Upper lobe of left lung (tissue), 6 donors: ENCODE measurements at places on chromosomes 3 and 15. TPM values are rescaled to one million over a fixed set of nuclear protein-coding genes. Genes with fewer than 3 reads are reported as not detected.

Gene CAMKV
- not detected for total RNA-seq

Gene BLM
- total RNA-seq, result 4.1 TPM

DNA sequence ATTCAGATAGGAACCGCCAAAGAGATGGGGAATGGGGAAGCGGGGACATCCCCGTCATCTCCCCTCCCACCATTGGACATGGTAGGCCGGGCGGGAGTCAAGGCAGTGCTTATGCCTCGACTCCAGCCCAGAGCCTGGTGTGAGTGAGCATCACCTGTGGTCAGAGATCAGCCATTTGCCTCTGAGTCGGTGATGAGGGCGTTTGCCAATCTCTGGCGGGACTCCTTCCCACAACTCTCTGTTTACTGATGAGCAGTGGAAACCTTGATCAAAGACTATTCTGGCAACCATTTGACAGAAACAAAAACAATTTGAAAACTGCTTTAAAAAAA, 63.9 kb upstream of the HES1 start:
- H3K4me3 ChIP-seq, result no peak overlapping the region
- no peak for DNase-seq
- H3K27me3 ChIP-seq, result no peaks in the 10 kb centered on the region
- no peak overlapping the region for H3K27ac ChIP-seq
- H3K4me1 ChIP-seq, result peaks cover 21% of the 10 kb centered on the region
- no peaks in the 10 kb centered on the region for H3K36me3 ChIP-seq

DNA sequence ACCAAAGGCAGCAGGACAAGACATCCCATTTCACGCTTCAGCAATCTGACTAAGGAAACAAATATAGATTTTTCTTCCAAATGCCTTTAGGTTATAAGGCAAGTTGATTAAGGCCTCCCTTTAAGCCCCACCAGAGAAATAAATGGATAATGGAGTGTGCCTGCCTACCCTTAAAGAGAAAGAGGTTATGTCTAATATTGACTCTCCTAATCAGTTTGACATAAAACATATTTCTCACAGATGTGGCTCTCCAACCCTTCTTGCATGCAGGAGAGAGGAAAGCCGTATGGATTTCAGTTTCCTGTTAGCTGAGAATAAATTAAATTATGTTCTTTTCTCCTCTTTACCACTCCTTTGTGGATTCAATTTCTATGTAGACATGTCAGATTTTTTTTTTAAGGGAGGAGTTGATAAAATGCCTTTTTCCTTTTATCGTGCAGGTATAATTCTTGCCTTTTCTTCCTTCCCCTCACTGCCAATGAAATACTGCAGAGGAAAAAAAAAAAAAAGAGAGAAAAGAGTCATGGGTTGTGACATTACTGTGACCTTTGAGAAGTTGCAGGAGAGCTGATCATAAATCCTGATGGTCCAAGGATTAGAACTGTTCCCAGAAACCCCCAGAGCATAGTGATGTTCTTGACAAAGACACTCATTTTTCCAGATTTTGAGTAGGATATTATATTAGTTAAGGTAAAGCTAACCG, 355.3 kb upstream of the SLCO3A1 start:
- no peaks in the 10 kb centered on the region for H3K27me3 ChIP-seq
- no peaks in the 10 kb centered on the region for H3K4me1 ChIP-seq
- DNase-seq, result no peak
- H3K27ac ChIP-seq, result no peak overlapping the region
- no peak overlapping the region for H3K4me3 ChIP-seq

- no peak overlapping the region for H3K4me3 ChIP-seq
- H3K36me3 ChIP-seq, result no peaks in the 10 kb centered on the region
- H3K27me3 ChIP-seq, result no peaks in the 10 kb centered on the region
- DNase-seq, result no peak
- H3K4me1 ChIP-seq, result no peaks in the 10 kb centered on the region
Observed at GRCh38 chr3:160027541-160028195, 39.0 kb downstream of the IL12A start.
